ENCODE measurements at places on chromosomes 2 and 18.
A peak's percentile ranks its signal among the peaks of the same experiment; 100 is the strongest.

- H3K27ac ChIP-seq: no peak overlapping the region
- no peak for DNase-seq
- no peaks in the 10 kb centered on the region for H3K27me3 ChIP-seq
- no peaks in the 10 kb centered on the region for H3K36me3 ChIP-seq
Observed at GRCh38 chr2:191108331-191108730, 42.5 kb downstream of the STAT4 start.

GRCh38 chr2:72990695-72991438 lies 73.5 kb downstream of the EMX1 start:
- no peak overlapping the region for H3K4me3 ChIP-seq
- no peaks in the 10 kb centered on the region for H3K4me1 ChIP-seq
- peak; percentile 11 for DNase-seq
- no peaks in the 10 kb centered on the region for H3K36me3 ChIP-seq

GRCh38 chr18:57624988-57625387 lies 3.4 kb upstream of the NARS1 start:
- no peak for DNase-seq
- H3K27ac ChIP-seq: no peak overlapping the region
- H3K4me1 ChIP-seq: peaks cover 2% of the 10 kb centered on the region
- H3K27me3 ChIP-seq: no peaks in the 10 kb centered on the region
- no peak overlapping the region for H3K4me3 ChIP-seq

DNA sequence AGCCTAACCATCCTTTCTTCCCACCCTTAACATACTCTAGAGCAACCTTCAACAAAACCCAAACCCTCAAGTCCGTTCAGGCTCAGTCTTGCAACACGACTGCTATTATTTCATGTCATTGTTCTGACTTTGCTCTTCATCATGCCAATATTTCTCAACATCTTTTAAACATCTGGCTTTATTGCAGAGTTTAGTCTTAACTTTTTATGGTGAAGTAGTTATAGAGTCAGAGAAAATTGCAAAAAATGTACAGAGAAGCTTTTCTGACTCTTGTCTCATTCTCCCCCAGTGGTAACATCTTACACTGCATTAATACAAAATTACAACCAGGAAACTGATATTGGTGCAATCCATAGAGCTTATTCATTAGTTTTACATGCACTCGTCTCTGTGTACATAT lies 3.9 kb downstream of the MARCO start:
- H3K27ac ChIP-seq: no peak overlapping the region
- no peaks in the 10 kb centered on the region for H3K27me3 ChIP-seq
- H3K4me1 ChIP-seq: no peaks in the 10 kb centered on the region
- no peak overlapping the region for H3K4me3 ChIP-seq
- H3K36me3 ChIP-seq: no peaks in the 10 kb centered on the region
